CD14-positive monocyte (primary cell): ENCODE measurements at places on chromosomes 1 and 21.
A peak's percentile ranks its signal among the peaks of the same experiment; 100 is the strongest.

DNA sequence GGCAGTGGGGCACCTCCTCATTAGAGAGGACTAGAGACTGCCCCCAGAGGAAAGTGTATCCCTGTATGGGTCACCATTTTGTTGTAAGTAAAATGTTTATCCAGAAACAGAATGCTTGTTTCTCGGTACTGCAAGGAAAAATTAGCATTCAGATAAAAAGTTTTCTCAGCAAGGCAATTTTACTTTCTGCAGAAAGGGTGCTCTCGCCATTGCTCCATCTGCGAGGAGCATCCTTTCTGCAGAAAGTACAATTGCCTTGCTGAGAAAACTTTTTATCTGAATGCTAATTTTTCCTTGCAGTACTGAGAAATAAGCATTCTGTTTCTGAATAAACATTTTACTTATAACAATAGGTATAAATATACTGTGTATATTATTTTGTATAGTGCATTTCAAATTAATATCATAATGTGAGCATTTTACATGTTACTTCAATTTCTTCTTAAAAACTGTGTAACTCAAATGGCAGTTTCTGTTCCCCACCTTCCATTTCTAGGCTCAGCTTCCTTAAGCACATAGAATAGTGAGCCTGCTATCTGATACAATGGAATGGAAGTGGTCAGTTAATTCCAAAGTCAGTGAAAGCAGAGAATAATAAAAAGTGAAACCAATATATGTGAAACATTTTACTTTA lies 76.5 kb upstream of the DESI2 start:
- DNase-seq: no peak

DNA sequence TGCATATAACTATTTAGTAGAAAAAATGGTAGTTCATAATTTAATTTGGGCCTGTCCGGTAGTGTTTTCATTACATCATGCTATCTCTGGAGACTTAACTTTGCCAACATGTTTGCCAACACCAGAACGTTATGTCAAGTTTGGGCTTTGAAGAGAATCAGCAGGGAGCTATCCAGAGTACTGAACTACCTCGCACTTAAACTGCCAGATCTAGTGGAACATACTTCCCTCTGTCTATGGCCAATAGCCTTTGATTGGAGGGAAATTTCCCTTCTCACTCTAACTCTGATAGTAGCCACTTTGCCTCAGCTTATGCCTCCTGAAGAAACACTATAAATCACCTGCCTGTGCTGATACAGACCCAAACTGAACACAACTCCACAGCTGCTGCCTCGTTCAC lies 10.0 kb downstream of the LRRC53 start:
- no peak for DNase-seq

GRCh38 chr1:23810818-23811540 lies 10.4 kb upstream of the GALE start:
- peak; percentile 89 for DNase-seq

DNA sequence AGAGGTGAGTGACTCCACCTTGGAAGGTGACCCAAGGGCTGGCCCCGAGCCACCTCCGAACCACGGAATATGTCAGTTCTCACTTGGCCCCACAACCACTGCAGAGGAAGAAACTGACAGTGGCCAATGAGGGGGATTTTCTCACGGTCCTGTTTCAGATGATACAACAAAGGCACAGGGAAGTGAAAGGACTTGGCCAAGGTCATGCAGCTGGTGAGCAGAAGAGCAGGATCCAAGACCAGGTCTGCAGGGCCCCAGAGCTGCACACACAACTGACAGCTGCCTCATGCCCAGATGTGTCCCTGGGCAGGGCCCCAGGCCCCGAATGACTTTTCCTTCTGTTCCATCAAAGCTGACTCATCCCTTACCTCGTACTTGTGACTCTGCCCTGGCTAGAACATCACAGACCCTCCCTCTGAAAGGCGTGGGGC lies 25.8 kb upstream of the EVA1B start:
- peak; percentile 66 for DNase-seq
